Trophoblast cell (in vitro differentiated cells and primary cell): ENCODE measurements at places on chromosomes 7 and 10.

- no peaks in the 10 kb centered on the region for H3K27me3 ChIP-seq
- H3K4me1 ChIP-seq: peaks cover 5% of the 10 kb centered on the region
- no peak overlapping the region for H3K4me3 ChIP-seq
Measured at GRCh38 chr7:29177963-29178600, 16.5 kb upstream of the CHN2 start.

DNA sequence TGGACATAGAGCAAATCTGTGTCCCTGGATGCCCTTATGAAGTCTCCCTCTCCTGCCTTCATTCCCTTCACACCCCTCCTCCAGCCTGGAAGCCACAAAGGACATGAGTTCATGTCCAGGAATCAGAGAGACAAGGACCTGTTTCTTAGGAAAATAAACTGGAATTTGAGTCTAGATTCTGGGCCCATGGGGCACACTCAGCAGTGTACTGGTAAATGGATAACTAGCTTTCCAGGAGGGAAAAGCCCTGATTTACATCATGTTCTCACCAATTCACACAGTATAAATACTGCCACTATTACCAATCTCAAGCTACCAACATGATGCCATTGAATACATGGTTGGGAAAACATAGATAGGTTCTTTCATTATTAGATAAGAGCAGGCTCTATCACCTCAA is 9.9 kb downstream of the FAM237B start:
- H3K36me3 ChIP-seq: no peaks in the 10 kb centered on the region
- DNase-seq: no peak
- no peaks in the 10 kb centered on the region for H3K27me3 ChIP-seq
- H3K4me3 ChIP-seq: no peak overlapping the region

DNA sequence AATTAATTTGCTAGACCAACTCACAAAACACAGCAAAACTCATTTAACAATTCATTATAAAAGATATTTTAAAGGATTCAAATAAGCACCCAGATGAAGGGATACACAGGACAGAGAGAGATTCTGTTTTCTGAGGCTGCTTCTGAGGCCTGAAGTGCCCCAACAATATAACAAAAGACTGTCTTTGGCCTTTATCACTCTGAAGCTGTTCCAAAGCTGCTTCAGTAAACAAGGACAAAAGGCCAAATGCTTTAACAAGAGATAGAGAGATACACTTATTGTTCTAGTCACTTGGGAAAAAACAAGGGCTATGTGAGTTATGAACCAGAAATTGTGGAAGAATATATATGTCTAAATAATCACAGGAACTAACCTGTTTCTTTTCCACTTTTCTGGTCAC is 223.7 kb downstream of the CXCL12 start:
- no peak for DNase-seq
- H3K27ac ChIP-seq: no peak overlapping the region
- H3K4me1 ChIP-seq: no peaks in the 10 kb centered on the region
- no peaks in the 10 kb centered on the region for H3K27me3 ChIP-seq
- H3K4me3 ChIP-seq: no peak overlapping the region

DNA sequence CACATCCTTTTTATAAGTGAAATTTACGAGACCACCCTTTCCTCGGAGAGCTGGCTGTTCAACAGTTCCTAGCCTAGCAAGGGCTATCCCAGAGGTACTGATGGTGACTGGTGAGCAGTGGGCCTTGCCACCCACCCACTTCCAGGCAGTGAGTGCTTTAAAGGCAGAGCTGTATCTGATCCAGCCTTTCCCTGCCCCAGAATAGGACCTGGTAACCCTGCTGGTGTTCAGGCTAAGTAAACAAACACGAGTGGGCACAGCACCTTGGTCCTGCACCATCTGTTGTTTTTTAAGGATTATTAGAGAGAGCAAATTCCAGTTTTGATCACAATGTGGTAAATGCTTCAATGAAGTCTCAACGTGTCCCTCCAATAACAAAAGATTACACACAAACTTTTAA is 75.7 kb downstream of the COBL start:
- no peak for DNase-seq
- H3K4me3 ChIP-seq: no peak overlapping the region
- H3K27me3 ChIP-seq: no peaks in the 10 kb centered on the region
- H3K27ac ChIP-seq: no peak overlapping the region
- H3K36me3 ChIP-seq: no peaks in the 10 kb centered on the region

DNA sequence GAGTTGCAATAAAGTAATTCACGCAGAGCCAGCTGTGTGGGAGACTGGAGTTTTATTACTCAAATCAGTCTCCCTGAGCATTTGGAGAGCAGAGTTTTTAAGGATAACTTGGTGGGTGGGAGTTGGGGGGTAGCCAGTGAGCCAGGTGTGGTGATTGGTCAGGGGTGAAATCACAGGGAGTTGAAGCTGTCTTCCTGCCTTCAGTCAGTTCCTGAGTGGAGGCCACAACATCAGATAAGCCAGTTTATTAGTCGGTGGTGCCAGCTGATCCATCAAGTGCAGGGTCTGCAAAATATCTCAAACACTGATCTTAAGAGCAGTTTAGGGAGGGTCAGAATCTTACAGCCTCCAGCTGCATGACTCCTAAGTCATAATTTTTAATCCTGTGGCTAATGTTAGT is 3.3 kb upstream of the CYP51A1 start:
- H3K4me3 ChIP-seq: no peak overlapping the region
- no peak for DNase-seq
- no peaks in the 10 kb centered on the region for H3K36me3 ChIP-seq
- no peaks in the 10 kb centered on the region for H3K27me3 ChIP-seq
- no peaks in the 10 kb centered on the region for H3K4me1 ChIP-seq
- H3K27ac ChIP-seq: no peak overlapping the region
